ENCODE measurements at places on chromosomes 3 and 15.

DNA sequence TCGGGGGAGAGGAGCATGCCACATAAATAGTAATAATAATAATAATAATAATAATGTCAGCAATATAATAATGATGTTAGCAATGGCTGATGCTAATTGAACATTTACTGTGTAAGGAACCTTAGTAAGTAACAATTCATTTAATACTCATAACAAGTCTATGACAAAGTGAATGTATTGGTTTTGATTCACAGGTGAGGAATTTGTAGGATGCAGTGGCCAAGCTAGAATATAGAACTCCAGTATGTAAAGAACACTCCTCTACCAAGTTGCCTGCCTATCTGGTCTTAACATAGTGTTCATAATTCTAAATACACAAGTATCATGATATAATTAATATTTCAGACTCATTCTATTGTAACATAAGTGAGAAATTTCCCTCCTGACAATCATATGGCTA, 1016.5 kb downstream of the ROBO1 start:
- no peak for DNase-seq

DNA sequence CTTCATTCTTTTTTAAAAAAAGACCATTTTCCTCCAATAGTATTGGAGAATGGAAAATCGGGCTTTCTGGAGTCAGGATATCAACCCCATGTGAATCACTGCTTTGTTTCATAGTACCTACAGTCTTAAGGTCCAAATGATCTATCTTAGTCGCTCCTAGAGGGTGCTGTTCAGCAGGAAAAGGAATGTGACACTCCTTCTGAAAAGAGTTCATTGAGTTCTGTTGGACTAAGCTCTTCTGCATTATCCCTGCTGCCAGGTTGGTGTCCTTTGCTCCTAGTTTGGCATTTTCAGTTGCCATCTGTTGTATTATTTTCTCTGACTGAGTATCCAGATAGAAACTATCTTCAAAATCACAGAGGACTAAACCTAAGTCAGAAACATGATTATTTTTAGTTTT, 57.2 kb downstream of the POLQ start:
- peak; percentile 15 for DNase-seq

- no peak for DNase-seq
Measured at GRCh38 chr3:133210656-133211055, 172.5 kb downstream of the TMEM108 start.

- DNase-seq = no peak
Measured at GRCh38 chr3:13199899-13200451, 126.7 kb upstream of the IQSEC1 start.

GRCh38 chr3:8436661-8437287, 64.8 kb upstream of the LMCD1 start:
- no peak for DNase-seq

GRCh38 chr15:46328821-46329220, 694.0 kb downstream of the SQOR start:
- no peak for DNase-seq

All from mesendoderm (in vitro differentiated cells).